ENCODE measurements at places on chromosomes 7 and 10. TPM values are rescaled to one million over a fixed set of nuclear protein-coding genes. Genes with fewer than 3 reads are reported as not detected.
A peak's percentile ranks its signal among the peaks of the same experiment; 100 is the strongest.

DNA sequence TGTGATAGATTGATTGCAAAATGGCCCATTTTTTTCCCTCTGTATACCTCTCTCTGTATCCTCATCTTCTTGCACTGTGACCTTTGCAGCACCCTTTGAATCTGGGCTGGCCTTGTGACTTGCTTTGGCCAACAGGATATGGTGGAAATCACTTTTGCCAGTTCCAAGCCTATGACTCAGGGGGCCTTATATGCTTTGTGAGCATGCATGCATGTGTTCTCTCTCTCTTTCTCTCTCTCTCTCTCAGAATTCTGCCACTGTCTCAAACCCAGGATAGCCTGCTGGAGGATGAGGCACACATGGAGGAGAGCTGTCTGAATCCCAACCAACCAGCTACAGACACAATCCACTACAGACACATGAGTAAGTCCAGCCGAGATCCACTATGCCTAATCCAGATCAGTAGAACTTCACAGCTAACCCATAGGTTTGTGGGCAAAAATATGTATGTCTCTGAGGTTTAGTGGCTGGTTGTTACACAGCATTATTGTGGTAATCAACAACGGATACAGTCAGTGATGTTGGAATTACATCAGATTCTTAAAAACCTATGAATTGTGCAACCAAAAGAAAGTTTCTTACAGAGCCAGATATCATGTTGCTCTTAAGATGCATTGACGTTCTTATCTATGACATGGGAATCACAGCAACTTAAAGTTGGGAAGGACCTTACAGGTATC lies 41.8 kb upstream of the ABCB4 start:
- no peak overlapping the region for H3K4me3 ChIP-seq
- no peaks in the 10 kb centered on the region for H3K4me1 ChIP-seq
- no peaks in the 10 kb centered on the region for H3K36me3 ChIP-seq
- no peak overlapping the region for H3K27ac ChIP-seq

DNA sequence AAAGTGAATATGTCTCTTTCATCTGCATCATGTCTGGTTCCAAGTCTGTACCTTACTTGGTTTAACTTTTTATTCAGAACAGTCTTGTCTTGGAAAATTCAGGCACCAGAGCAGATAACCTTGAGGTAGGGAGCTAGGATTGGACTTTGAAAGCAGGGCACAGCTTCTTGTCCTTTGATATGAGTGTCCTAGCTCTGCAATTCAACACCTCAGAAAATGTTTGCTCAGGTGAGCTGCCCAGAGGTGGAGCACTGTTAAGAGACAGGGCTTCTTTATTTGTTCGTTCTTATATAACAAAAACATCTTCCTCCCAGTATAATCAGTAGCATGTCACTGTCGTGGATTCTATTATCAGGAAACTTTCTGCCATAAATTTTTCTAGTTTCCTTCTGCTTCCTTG lies 118.3 kb downstream of the LRRC4 start:
- H3K36me3 ChIP-seq = no peaks in the 10 kb centered on the region
- no peaks in the 10 kb centered on the region for H3K27me3 ChIP-seq
- H3K27ac ChIP-seq = no peak overlapping the region
- H3K4me3 ChIP-seq = no peak overlapping the region
- no peaks in the 10 kb centered on the region for H3K4me1 ChIP-seq

GRCh38 chr10:133364645-133365431 lies 7.0 kb upstream of the FUOM start:
- no peaks in the 10 kb centered on the region for H3K36me3 ChIP-seq
- peak overlapping the region; percentile 28 for H3K27ac ChIP-seq
- DNase-seq = peak; percentile 74
- H3K4me1 ChIP-seq = peaks cover 36% of the 10 kb centered on the region

GRCh38 chr7:111175908-111176441 lies 85.0 kb downstream of the LRRN3 start:
- no peak overlapping the region for H3K4me3 ChIP-seq
- DNase-seq = no peak
- no peaks in the 10 kb centered on the region for H3K36me3 ChIP-seq
- no peak overlapping the region for H3K27ac ChIP-seq
- no peaks in the 10 kb centered on the region for H3K4me1 ChIP-seq
- no peaks in the 10 kb centered on the region for H3K27me3 ChIP-seq

DNA sequence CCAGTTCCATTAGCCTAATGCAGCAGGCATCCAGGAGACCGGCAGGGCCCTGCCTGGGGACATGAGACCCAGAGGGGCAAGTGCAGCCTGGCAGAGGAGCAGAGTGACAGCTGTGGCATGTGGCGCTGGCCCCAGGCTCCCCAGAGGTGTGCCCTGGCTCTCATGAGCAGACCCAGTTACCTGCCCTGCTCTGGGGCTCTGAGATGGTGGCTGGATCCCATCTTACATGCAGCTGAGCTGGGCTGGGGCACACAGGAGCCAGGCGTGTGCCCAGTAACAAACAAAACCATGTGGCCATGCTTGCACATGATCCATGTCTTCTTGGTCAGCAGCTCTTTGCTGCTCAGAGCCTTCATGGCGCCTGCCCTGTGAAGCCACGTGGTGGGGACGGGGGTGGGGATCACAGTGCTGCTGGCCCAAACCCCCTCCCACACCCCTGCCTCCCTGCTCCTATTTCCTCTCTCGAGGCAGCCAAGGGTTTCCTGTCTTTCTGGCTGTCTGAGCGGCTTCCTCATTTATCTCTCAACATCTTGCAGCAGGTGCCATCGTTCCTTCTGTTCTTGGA lies 40.3 kb upstream of the GTF2I start:
- H3K27ac ChIP-seq = no peak overlapping the region
- peak; percentile 57 for DNase-seq
- no peaks in the 10 kb centered on the region for H3K36me3 ChIP-seq
- H3K27me3 ChIP-seq = no peaks in the 10 kb centered on the region

DNA sequence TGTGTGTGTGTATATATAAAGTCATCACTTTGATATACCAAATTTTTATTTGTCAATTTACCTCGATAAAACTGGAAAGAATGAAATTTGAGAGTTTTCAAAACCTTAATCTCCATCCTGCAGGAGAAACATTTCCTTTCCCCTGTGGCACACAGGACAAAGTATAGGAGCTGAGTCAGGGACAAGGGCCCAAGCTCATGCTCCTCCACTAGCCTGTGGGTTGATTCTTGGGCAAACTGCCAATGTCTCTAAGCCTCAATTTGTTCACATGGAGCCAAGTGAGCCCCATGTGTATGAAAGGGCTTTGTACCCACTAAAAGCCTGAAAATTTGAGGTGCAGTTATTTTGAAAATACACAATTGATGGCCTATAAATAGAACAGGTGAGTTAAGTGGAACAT lies 60.3 kb upstream of the IL6 start:
- H3K4me3 ChIP-seq = no peak overlapping the region
- H3K27ac ChIP-seq = no peak overlapping the region
- no peaks in the 10 kb centered on the region for H3K36me3 ChIP-seq
- H3K4me1 ChIP-seq = no peaks in the 10 kb centered on the region
- no peak for DNase-seq

GRCh38 chr7:69598487-69599285 lies 411 bp downstream of the AUTS2 start:
- H3K27ac ChIP-seq = peak overlapping the region; percentile 66
- no peaks in the 10 kb centered on the region for H3K4me1 ChIP-seq
- no peaks in the 10 kb centered on the region for H3K27me3 ChIP-seq
- H3K4me3 ChIP-seq = peak overlapping the region; percentile 56
- no peak for DNase-seq

DNA sequence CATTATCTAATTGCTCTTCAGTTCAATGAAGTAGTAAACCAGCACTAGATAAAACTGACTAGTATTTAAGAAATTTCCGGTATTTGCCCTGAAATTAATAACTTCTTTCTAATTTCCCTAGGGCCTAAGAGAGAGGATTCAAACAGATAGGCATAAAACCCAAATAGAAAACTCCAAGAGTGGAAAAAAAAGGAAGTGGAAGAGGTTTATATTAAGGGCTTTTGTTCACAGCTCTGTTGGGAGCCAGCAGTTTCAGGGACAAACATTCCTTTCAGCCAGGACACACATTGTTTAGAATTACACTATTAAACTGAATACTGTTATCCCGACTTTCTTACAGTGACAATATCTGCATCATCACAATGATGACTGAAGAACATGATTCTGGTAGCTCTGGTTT lies 3.6 kb downstream of the ODAD2 start:
- H3K4me3 ChIP-seq = no peak overlapping the region
- no peaks in the 10 kb centered on the region for H3K4me1 ChIP-seq
- H3K27ac ChIP-seq = no peak overlapping the region
- H3K27me3 ChIP-seq = no peaks in the 10 kb centered on the region
- no peaks in the 10 kb centered on the region for H3K36me3 ChIP-seq

DNA sequence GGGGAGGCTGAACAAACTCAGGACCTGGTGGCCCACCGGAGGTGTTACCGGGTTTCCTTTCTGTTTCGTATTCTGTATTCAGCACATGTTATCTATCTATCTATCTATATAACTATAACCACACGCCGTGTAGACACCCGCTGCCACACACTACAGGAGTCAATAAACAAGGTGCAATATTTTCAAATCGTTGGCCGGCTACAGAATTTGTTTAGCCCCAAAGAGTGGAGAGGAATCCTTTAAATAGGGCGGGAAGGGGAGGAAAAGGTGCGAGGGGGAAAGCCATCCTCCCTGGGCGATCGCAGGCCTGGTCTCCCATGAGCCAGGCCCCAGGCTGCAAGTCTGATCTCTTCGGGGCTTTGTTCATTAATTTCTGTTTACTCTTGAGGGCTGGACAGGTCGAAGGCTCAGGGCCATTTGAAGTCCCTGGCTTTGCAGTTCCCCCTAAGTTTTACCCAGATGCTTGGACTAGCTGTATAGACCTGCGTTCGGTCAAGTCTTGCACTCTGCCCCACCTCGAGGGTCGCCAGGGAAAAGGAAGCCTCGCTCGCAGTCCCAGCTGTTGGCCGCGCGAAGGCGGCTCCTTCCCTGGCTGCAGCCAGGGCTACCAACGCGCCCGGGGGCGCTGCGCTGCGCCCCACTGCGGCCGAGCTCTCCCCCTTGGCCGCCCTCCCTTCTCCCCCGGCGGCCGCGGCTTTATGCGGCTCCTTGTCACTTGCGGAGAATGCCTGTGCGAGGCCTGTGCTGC lies 3.8 kb downstream of the NKX2-3 start:
- no peaks in the 10 kb centered on the region for H3K27me3 ChIP-seq
- DNase-seq = no peak
- H3K36me3 ChIP-seq = no peaks in the 10 kb centered on the region
- H3K27ac ChIP-seq = peak overlapping the region; percentile 71

GRCh38 chr7:105496521-105496920 lies 25.6 kb downstream of the PUS7 start:
- no peaks in the 10 kb centered on the region for H3K4me1 ChIP-seq
- H3K4me3 ChIP-seq = no peak overlapping the region
- H3K27me3 ChIP-seq = no peaks in the 10 kb centered on the region
- no peaks in the 10 kb centered on the region for H3K36me3 ChIP-seq
- H3K27ac ChIP-seq = no peak overlapping the region
- no peak for DNase-seq

- DNase-seq = no peak
- H3K27me3 ChIP-seq = no peaks in the 10 kb centered on the region
- no peaks in the 10 kb centered on the region for H3K36me3 ChIP-seq
- peak overlapping the region; percentile 13 for H3K27ac ChIP-seq
- no peak overlapping the region for H3K4me3 ChIP-seq
- H3K4me1 ChIP-seq = no peaks in the 10 kb centered on the region
Observed at GRCh38 chr10:99582255-99582770, 37.9 kb downstream of the SLC25A28 start.

DNA sequence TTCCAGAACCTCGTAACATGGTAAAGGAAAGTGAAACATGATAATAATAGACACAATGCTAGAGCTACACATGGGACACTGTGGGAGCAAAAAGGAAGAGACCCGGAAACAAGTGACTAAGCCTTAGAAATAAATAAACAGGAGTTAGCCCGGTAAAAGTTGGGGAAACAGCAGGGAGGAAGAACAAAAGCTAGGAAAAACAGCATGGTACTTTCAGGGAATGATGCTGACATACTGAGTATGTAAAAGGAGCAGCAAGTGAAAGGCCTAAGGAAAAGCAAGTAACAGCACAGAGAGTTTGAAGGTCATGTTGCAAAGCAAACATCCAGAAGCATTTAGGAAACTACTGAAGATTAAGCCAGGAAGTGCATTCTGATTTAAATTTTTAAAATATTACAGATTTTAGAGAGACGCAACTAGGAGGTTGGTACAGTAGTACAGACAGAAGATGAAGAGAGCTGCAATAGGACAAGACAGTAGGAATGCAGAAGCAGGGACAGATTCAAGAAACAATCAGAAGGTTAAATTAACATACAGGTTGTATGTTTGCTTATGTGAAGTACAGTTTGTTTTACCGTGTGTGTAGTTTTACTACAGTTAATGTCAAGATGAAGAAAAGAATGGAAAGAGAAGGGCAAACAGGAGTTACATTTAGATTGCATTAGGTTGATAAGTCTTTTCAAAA lies 63.7 kb downstream of the ARHGAP12 start:
- no peak overlapping the region for H3K4me3 ChIP-seq
- no peaks in the 10 kb centered on the region for H3K36me3 ChIP-seq
- H3K4me1 ChIP-seq = no peaks in the 10 kb centered on the region
- no peak overlapping the region for H3K27ac ChIP-seq

GRCh38 chr7:28957064-28957750 lies 923 bp downstream of the TRIL start:
- no peaks in the 10 kb centered on the region for H3K4me1 ChIP-seq
- no peak for DNase-seq
- H3K27me3 ChIP-seq = peaks cover 8% of the 10 kb centered on the region
- no peaks in the 10 kb centered on the region for H3K36me3 ChIP-seq

GRCh38 chr10:132446661-132447445 lies 49.9 kb downstream of the PWWP2B start:
- no peaks in the 10 kb centered on the region for H3K27me3 ChIP-seq
- H3K27ac ChIP-seq = peak overlapping the region; percentile 80

DNA sequence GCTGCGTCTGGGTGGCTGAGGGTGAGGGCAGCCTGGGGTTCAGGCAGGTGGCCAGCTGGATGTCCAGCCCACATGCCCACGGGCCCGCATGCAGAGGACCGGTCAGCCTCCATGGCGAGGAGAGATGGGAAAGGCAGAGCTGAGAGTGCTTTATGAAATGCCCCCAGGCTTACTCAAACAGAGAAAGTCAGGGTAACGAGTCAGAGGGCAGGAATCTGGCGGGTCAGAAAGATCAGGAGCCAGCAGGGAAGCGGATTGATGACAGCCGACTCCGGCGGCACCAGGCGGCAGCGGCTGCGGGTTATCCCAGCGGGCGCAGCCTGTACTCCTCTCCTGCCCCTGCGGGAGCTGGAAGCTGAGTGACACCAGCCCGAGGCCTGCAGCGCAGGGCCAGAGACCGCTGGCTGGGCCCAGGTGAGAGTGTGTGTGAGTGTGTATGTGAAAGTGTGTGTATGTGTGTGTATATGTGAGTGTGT lies 13.4 kb downstream of the SLC13A4 start:
- DNase-seq = no peak
- H3K27me3 ChIP-seq = no peaks in the 10 kb centered on the region
- H3K4me1 ChIP-seq = no peaks in the 10 kb centered on the region
- no peaks in the 10 kb centered on the region for H3K36me3 ChIP-seq

GRCh38 chr7:38463277-38464225 lies 167.6 kb downstream of the AMPH start:
- H3K27ac ChIP-seq = no peak overlapping the region
- no peak for DNase-seq
- H3K36me3 ChIP-seq = no peaks in the 10 kb centered on the region
- no peaks in the 10 kb centered on the region for H3K27me3 ChIP-seq
- H3K4me1 ChIP-seq = no peaks in the 10 kb centered on the region

The AUTS2 gene
- 90.0 TPM for total RNA-seq

The ACTA2 gene
- 342 TPM for total RNA-seq

The COL13A1 gene
- total RNA-seq = 6.6 TPM

The CYP3A5 gene
- total RNA-seq = 135 TPM

The TMEM213 gene
- total RNA-seq = not detected

The SLC16A12 gene
- total RNA-seq = not detected

The KIFBP gene
- total RNA-seq = 20.6 TPM

The WNT2 gene
- total RNA-seq = not detected

The TMEM273 gene
- total RNA-seq = 13.2 TPM

The HYAL4 gene
- 0.53 TPM for total RNA-seq

All from Peyer's patch (tissue), 4 donors.